Stimulated activated CD8-positive, alpha-beta memory T cell treated with anti-CD3 and anti-CD28 coated beads, Interleukin-15, amount 100 ng/mL, for 4 hours (primary cell): ENCODE measurements at places on chromosomes 5 and 9.

DNA sequence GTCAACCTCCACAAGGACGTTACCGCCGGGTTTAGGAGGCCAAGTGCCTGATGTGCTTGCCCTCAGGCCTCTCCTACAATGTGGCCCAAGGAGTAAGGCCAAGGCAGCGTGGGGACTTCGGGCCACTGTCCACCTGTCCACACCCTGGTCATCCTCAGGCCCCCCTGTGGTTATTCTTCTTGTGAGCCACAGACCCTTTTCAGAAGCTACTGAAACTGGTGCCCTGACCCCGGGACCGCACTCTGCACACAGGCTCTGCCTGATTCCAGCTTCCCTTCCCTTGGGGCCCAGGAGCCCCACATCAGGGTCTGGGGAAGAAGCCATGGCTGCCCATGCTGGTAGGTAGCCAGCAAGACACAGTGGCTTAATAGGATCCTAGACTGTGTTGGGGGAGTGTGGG lies 128.8 kb downstream of the OLFM1 start:
- no peak for DNase-seq

- DNase-seq = no peak
Measured at GRCh38 chr5:174402222-174402812, 322.1 kb upstream of the MSX2 start.

GRCh38 chr9:36008774-36009300 lies 27.9 kb upstream of the RECK start:
- DNase-seq = no peak

DNA sequence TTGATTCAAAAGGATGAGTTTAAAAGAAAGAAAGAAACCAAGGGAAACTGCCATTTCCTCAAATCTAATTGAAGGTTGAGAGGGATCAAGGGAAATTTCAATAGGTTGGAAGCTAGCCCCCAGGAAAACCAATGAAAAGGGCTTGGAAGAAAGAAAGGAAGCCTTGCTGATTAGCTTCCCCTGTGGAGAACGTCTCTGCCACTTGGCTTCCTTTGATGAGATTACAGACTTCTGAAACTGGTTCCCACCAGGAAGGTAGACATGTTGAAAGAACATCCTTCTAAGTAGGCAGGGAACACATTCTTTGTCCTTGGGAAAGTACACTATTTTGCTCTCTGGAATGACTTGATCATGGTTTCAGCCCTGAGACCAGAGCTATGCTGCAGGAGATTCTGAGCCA lies 65.5 kb upstream of the DMRTA1 start:
- DNase-seq = no peak

- DNase-seq = no peak
Measured at GRCh38 chr5:167271511-167271910, 1019.9 kb upstream of the WWC1 start.

- DNase-seq = no peak
Measured at GRCh38 chr9:211557-211956, 3.1 kb upstream of the DOCK8 start.

DNA sequence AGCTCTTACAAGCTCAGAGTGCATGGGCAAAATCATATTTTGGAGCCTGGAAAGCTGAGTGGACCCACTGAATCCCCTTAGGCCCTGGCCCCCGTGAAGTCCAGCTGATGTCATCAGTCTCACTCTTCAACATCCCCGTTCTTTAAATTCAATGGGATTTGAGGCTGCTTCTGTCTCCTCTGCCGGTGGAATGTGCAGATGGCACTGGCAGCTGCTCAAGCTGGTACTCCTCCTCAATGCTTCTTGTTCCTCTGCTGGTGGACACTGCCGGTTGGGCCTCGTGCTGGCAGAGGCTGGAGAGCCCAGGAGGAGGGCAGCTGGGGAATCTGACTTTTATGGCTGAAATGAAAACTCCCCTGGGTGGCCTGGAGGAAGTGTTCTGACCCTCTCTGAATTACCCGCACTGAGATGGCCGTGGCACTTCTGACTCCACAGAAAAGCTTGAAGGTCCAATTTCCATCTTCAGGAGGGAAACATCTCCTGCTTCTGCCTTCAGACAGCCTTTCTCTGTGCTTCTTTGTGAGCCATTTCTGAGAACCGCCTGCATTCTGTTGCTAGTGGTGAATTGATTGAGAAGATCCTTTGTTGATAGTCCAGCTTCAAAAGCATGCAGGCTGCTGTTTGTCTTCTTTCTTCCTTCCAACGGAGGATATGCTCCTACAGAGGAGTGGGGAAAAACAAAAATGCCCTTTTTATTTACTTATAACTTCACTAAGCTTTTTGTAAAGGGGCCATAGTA lies 298.9 kb downstream of the TMEM38B start:
- no peak for DNase-seq

- no peak for DNase-seq
Measured at GRCh38 chr5:61123145-61123544, 39.1 kb downstream of the SMIM15 start.

DNA sequence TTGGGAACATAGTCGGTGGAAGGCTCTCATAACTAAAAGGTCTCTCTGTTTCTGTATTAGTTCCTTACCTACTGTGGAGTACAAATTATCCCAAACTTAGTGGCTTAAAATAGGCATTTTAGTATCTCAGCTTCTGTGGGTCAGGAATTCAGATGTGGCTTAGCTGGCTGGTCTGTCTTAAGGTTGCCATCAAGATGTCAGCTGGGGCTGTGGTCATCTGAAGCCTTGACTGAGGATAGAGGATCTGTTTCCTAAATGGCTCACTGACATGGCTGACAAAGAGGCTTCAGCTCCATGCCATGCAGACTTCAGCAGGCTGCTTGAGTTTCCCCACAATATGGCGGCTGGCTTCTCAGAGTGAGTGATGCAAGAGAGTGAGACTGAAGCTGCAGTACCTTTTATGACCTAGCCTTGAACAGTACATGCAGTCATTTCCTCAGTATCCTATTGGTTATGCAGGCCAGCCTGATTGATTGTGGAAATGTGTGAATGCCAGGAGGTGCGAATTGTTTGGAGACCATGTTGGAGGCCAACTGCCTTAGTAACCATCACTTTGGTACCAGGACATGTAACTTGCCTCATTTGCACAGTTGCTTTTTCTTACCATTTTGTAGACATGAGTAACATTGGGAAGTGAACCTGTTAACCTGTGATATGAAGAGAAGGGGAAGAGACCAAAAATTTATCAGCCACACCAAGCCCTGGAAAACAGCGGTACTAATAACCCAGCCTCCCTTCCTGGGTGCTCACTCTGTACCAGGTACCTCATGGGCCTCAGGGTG lies 152.8 kb upstream of the IER5L start:
- DNase-seq = no peak

DNA sequence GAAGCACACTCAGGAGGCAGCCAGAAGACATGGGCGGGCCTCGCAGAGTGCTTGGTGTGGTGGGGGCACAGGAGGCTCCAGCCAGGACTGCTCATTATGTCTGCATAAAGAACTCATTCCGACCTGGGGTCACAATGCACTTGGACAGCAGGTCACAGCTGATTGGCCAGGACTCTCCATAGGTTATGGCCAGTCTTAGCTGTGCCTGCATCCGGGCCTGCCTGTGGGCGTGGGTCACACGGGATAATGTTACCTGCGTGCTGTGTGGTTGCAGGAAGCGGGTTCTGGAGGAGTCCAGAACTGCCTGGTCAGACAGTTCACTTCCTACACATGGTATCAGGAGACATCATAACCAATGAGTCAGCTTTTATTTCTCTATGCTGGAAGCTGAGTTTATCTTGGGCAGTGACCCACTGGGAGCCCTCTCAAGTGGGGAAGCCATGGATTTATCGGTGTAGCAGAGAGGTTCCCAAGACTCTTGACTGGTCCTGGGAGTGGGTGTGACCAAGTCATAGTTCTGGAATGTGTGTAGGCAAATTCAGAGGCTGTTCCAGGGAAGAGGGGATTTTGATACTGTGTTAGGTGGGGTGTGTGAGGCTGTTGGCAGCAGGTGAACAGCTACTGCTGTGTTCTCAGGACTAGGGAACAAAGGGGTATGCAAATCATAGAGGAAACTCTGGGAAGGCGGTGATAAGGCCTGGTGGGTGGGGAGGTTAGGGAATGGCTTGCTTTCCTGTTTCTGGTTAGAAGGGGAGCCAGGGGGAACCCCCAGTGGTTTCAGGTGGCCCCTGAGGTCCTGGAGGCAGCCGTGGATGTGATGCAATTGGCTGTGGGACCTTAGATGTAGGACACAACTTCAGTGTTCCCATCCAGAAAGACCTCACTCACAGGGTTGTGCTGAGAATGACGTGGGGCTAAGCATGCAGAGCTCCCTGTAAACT lies 51.3 kb downstream of the ARHGEF37 start:
- no peak for DNase-seq

DNA sequence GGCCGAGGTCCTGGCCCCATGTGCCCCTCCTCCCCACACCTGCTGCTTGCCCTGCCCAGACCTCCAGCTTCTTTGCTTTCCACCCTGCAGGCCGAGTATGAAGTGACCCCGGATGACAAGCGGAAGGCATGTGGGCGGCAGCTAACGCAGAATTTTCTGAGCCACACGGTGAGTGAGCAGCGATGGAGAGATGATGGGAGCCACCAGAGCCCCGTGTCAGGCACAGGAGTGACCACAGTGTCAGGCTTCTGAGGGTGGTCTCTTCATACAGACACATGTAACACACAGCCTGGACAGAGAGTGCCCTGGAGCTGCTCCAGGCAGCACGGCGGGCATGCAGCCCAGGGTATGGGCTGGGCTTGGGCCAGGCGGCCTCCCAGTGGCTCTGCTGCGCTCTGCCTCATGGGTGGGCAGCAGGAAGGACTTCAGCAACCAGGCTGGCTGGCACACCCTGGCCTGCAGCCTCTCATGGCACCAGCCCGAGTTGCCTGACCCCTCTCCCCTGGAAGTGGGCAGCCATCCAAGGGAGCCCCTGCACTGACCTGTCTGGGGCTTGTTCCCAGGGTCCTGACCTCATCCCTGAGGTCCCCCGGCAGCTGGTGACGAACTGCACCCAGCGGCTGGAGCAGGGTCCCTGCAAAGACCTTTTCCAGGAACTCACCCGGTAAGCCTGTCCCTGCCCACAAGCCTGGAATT lies 5.8 kb downstream of the GRK6 start:
- DNase-seq = no peak

DNA sequence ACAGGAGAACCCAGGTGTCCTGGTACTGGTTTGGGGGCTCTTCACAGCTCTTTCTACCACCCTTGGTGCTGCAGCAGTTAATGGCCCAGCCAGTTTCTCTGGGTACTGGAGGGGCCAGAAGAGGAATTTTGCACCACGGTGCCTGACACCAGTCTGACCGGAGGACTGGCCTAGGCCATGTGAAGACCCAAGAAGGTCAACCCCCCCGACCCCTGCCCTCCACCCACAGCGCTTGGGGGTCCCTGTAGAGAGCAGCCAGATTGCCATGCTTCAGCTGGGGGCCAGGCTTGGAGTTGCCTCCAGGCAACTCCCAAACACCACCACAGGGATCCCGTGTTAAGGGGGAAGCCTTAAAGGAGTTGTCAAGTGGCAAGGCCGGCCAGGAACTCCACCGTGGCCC lies 6.2 kb downstream of the ARSI start:
- no peak for DNase-seq

GRCh38 chr9:72305102-72305546 lies 59.9 kb downstream of the ZFAND5 start:
- DNase-seq = peak; percentile 2

GRCh38 chr5:111043712-111044506 lies 27.6 kb upstream of the TSLP start:
- no peak for DNase-seq

- DNase-seq = no peak
Measured at GRCh38 chr5:178606269-178606668, 16.1 kb upstream of the COL23A1 start.

- DNase-seq = no peak
Measured at GRCh38 chr5:174514983-174515394, 209.4 kb upstream of the MSX2 start.

DNA sequence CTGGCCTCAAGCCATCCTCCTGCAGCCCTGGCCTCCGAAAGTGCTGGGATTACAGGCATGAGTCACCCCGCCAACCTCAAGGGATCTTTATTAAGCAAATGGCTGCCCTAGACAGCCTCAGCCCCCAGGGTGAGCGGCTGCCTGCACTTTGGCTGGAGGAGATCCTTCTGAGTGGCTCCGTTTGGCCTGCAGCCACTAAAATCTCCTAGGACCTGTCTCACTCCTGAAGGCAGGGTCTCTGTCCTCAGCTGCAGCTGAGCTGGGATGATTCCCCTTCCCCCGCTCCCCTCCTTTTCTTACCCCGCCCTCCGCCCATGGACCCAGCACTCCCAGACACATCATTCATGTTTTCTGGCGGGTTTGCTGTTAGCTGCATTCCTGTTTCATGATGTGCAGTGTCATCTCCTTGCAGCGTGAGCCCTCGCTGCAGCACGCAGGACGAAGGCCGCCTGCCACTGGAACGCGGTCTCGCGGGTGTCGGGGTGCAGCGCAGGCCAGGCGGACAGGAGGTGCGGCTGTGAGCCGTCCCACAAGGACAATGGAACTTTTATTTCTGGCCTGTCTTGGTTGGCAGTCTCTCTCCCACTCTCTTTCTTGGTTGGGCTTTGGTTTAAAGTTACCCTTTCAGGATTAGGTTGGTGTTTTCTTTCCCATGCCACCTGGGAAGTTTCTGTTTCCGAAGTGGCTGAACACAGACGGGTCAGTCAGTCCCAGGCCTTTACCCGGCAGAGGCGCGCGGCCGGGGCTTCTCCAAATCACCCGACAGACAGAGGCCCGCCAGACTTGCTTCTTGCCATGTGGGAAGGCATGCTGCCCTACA lies 137.1 kb downstream of the FOXD1 start:
- no peak for DNase-seq

- no peak for DNase-seq
Measured at GRCh38 chr5:131303537-131303936, 39.7 kb downstream of the CDC42SE2 start.

DNA sequence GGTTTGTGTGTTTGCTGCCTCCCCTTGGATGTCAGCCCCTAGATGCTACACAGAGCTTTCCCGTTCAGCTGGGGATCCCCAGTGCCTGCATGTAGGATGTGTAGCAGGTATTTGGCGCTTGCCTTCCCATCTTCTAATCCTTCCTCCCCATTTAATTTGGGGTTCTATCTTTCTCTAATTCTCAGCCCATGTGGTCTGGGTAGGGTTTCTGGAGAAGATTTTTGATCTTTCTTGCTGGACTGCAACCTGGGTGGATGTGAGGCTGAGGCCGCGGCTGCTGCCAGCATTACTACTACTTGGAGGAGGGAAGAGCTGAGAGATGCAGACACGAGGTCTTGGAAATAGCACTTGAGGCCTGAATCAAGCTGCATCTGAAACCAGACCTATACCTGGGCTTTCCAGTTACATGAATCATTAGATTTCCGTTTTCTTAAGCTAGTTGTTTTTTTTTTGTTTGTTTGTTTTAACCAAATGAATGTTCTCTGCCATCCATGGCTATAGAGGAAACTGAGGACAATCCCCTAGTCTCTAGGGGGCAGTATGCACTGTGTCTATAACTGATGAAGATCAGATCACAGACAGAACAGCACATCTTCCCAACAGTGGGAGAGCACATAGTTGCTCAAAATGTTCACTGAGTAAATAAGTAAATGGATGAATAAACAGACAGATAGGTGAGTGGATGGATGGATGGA lies 178.6 kb downstream of the FGF18 start:
- no peak for DNase-seq
